ENCODE measurements at places on chromosomes 6 and 20.

DNA sequence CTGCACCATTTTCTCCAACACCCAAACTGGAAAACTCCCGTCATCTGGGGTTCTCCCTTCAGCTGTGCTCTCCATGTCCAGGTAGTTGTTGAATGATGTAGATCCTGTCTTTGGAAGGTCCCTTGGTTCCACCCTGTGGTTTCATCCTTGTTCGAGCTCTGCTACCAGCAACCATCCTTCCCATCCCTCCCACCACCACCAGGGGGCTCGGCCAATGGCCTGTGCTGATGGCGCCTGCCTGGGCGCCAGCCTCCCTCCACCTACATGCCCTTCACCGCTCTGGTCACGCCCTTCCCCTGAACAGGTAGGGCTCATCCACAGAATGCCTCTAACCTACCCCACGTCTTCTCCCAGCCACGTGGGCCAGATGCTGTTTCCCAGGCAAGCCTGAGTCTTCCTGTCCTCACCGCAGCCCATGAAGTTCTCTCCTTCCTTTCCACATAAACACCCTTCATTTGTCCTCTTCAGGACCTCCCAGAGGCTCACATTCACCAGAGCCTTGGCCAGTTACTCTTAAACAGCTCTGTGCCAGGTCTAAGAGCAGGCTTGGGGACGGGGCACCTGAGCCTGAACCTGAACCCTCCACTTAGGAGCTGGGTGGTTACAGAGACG lies 75.1 kb upstream of the DUSP22 start:
- DNase-seq = peak; percentile 65

GRCh38 chr6:125013938-125014660 lies 51.9 kb downstream of the RNF217 start:
- DNase-seq = no peak

GRCh38 chr6:108689272-108690161 lies 128.8 kb downstream of the FOXO3 start:
- no peak for DNase-seq

DNA sequence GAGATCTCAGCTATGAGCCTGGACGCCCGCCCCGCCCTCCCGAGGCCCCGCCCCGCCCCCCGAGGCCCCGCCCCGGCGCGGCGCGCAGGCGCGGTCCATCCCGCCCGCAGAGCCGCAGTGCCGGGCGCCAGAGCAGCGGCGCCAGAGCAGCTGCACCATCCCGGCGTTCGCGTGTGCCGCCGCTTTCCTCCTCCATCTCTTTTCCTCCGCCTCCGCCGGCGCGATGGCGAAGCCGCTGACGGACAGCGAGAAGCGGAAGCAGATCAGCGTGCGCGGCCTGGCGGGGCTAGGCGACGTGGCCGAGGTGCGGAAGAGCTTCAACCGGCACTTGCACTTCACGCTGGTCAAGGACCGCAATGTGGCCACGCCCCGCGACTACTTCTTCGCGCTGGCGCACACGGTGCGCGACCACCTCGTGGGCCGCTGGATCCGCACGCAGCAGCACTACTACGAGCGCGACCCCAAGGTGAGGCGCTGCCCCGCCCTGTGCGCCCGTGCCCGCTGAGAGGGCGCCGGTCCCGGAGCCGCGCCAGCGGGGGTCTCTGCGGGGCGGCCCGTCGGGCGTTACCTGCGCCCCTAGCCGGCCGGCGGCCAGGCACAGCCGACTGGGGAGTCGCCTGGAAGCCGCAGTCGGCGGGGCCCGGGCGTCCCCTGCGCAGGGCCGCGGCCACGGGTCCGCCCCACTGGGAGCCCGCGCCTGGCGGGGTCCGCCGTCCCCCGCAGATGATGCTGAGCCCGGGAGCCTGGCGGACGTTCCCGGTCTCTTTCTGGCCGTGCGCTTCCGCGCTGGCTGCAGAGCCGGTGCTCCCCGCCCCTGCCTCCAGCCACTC lies at the start of gene PYGB:
TSS of gene PYGB (plus strand) at position 130 of the 830 bp plus-strand sequence. CDS start at position 224, 94 bp downstream.
- peak; percentile 79 for DNase-seq

DNA sequence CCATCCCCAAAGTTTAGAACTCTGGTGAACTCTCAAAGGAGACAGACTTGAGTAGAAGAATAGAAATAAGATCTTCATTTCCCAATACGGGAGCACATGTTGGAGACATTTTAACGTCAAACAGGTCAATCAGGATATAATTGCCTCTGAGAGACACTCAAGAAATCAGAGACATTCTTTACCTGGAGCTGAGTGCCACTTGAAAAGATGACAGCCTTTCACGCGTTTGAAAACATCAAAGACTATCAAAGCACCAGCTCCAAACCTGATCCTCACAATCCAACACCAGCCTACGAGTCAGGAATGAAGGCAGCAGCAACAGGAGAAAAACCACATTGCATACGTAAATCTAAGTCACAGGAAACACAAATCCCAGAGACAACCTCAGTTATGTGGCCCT lies 571.5 kb upstream of the CDH4 start:
- no peak for DNase-seq

DNA sequence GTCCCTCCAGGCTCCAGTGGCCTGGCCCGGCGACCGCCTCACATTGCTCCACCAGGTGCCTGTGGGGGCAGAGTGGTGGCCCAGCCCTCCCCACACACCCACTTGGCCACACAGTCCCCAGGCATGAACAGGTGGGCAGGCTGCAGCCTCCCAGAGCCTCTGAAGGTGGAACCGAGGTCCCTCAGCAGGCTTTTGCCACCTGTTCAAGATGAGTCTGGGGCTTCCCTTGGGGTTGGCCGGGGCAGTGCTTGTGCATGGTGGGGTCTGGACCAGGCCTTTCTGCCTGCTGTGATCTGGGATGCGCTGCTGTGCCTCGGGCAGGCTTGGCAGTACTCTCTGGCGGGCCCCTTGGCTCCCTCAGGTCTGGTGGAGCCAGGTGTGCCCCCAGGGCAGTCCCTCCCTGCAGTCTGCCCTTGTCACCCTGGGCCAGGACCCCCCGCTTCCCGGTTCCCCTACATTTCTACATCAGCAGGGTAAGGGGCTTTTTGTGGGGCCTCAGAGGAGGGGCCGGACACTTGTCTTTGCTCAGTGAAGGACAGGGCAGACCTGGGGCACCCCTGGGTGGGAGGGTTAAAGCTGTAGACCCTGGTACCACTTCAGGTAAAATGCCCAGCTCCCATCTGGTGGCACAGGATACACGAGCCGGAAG lies 2.7 kb upstream of the COL9A3 start:
- no peak for DNase-seq

DNA sequence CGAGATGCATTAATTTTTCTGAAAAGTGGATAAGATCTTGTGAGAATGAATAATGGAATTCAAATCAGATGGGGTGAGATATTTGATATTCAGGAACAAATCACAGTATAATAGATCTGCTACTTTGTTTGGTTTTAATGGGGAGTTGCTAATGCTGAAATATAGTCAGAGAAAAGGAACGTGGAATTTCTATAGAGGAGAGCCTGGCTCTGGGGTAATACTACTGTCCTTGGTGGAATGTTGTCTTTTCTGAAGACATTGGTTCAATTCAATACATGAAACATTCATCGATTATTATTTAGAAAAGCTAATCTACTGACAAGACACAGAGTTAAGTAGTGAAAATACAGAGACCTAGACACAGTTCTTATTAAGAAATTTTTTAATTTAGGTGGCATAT lies 108.6 kb downstream of the ESR1 start:
- no peak for DNase-seq

DNA sequence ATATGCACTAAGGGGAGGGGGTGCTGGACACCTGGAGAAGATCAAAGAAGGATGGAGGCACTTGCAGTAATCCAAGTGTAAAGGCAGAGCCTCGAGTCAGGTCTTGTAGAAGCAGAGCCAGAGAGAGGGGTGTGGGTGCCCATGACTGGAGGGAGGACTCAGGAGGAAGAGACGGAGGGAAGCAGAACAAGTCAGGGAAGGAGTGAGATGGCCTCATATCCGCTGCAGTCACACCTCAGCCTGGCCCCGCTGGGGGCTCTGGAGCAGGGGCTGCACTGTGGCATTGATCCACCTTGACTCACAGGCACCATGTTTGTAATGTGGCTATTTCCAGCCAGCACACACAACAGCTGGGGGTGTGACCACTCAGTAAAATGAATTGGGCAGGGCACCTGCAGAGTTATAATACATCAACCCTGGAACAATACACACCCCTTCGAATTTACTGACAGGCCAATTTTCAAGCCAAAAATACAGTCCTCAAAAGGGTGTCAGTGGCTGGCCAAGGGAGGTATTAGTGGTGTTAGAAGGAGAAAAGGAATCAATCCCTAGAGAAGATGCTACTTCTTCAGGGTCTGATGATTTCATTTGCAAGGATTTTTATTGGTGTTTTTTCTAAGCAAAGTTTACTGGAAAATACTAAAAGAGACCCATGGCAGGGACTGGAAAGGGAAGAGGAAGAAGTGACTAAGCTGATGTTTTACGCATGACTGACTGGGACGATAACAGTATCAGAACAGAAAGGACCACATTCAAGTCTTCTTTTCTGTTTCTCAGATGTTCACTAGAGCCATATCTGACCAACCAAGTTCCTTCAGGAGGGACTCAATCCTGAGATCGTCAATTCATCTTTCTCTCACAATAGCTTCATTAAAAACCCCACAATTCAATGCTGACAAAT lies 18.9 kb upstream of the NXT1 start:
- DNase-seq = no peak

DNA sequence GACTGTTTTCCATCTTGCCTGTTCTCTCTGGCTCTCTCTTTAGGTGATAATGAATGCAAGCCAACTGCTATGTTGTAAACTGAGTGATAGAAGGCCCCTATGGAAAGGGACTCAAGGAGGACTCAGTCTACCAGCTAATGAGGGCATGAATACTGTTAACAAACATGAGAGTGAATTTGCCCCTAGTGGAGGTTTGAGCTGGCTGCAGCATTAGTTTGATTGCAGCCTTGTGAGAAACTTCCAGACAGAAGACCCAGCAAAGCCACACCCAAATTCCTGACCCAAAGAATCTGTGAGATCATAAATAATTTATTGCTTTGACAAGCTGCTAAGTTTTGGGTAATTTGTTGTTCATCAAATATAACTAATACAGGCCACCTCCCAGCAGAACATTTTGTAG lies 50.0 kb upstream of the PLCB1 start:
- DNase-seq = no peak

- no peak for DNase-seq
Observed at GRCh38 chr20:12970372-12970821, 38.4 kb upstream of the SPTLC3 start.

GRCh38 chr6:7171119-7171518 lies 63.4 kb downstream of the RREB1 start:
- no peak for DNase-seq

DNA sequence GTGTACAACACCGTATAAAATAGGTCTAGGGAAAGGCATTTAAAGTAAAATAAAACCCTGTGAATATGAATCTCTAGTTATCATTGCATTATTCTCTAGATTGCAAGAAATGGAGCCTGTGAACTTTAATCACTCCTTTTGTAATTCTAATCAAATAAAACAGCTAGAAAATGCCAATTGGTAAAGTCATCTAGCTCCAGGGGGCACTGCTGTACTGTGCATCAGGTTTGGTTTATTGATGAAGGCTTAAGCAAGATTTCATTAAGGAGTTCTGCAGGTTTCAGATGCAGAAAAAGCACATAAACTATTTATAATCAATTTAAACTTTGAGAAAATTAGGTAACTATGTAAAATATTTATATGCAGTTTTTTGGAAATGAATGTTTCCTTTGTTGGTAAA lies 645.0 kb downstream of the PHF3 start:
- DNase-seq = peak; percentile 30

GRCh38 chr6:33116417-33116816 lies 40.6 kb downstream of the HLA-DPB1 start:
- no peak for DNase-seq

DNA sequence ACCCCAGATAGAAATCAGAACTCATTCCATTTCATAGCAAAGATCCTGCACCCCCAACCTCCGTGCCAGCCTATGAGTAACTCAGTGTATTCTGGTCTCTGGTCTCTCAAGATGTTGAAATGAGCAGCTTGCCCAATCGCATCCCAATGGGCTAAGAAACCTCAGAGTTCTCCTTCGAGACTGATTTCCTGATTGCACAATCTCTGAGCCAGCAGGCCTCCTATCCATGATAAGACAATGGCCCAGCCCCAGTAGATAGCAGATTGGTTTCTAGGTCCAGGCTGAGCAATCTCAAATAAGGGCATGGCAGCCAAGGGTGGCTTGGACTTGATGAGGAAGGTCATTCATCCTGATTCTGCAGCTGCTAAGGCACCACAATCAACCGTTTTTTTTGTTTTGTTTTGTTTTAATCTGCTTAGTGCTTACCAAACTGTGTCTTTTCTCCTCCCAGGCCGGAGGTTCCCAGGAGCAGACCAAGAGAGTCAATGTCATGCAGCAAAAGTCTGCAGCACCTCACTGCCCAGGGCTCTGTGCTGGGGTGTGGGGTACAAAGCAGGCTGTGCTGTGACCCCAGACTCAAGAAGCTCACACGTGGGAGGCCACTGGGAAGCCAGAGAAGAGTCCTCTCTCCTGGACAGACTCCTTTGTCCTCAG lies 125.1 kb upstream of the NXT1 start:
- no peak for DNase-seq

DNA sequence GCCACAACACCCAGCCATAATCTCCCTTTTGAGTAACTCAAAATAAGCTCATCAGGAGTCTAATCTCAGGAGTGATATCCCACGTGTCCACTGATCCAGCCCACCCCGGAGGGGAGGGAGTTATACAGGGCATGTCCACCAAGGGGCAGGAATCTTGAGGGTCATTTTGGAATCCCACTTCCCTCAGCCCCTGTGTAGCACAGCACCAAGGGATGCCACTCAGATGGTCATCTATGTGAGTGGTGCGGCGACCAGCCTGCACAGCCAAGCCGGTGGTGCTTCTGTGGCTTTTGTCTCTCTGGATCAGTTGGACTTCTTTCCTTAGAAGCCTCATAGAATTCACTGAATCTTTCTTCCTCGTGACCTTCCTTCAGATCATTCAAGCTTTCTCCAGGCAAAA lies 11.0 kb upstream of the BCAS4 start:
- DNase-seq = no peak

DNA sequence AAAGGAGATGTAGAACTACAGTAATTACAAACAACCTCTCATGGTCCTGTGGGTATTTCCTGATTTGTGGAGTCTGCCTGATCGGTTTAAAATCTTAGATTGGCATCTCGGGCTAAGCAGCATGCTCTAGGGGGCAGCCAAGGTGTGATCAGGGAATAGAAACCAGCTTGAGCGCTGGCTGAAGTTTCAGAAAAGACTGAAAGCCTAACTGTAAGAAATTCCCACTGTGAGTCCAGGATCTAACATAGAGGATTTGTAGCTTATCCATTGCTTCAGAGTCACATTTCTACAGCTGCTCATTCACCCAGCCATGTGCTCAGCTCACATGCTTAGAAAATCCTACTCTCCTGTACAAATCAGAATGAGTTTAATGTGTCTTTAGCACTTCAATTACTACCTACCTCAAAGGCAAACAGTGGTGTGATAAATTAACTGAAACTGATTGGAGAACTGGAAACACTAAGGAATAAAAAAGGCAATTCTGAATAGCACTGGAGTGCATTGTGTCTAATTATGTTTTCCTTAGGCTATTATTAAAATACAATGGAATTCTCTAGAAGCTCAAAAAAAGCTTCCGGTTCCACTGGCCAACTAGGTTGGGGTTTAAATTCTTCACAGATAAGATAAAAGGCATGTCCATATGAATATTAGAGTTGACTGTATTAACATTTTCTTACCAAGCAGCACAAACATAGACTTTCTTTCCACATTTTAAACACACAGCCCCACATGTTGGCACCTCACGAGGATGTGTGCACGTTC lies 73.8 kb upstream of the MPC1 start:
- DNase-seq = peak; percentile 1

- DNase-seq = no peak
Observed at GRCh38 chr6:41079080-41079479, 6.3 kb downstream of the NFYA start.

Data from glutamatergic neuron (in vitro differentiated cells).